ENCODE measurements at places on chromosomes 16 and 17.

GRCh38 chr17:53818929-53819328 is 3.8 kb upstream of the KIF2B start:
- DNase-seq = no peak

- no peak for DNase-seq
These were observed 8.7 kb downstream of the ATXN1L start for GRCh38 chr16:71854369-71854948.

GRCh38 chr17:80427366-80428282 is 12.7 kb downstream of the ENDOV start:
- no peak for DNase-seq

DNA sequence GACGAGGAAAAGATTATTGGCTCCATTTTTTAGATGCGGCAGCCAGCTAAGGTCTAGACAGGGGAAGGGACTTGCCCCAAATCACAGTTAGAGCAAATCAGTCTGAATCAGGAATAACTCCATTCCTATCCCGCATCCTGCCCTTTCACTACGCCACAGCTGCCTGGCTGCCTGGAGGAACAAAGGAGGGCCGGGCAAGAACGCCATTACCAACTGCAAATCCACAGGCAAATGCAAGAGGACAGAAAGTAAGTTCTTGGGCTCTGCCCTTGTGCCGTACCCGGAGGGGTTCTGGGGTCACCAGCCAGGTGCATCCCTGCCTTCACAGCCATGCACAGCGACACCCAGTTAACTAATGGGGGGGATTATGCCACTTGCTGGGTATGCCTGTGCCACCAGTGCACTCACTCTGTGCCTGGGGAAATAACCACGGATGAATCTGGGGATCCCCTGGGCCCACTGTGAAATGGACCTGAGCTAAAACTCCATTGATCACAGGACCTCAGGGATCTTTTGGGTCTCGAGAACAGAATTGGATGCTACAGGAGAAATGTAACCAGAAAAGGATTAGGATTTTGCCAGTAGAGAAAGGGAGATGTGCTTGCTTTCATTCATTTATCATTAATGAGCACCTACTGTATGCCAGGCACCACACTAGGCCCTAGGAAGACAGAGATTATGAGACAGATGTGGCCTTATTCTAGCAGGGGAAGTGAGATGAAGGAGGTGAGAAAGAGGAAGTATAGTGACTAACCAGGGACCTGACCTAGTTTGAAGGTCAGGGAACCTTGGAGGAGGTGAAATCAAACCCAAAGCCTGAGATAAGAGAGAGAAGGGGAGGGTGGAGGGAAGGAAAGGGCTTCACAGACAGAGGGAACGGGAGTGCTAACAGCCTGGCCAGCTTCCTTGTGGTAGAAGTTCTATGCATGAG is 17.7 kb downstream of the BCL7C start:
- DNase-seq = no peak

GRCh38 chr16:54346041-54346440 is 59.5 kb upstream of the IRX3 start:
- DNase-seq = no peak

- DNase-seq = no peak
These were observed 1917.7 kb downstream of the TP53TG3F start for GRCh38 chr16:35377142-35377541.

- no peak for DNase-seq
These were observed 311 bp upstream of the KDM8 start for GRCh38 chr16:27202923-27203506.

DNA sequence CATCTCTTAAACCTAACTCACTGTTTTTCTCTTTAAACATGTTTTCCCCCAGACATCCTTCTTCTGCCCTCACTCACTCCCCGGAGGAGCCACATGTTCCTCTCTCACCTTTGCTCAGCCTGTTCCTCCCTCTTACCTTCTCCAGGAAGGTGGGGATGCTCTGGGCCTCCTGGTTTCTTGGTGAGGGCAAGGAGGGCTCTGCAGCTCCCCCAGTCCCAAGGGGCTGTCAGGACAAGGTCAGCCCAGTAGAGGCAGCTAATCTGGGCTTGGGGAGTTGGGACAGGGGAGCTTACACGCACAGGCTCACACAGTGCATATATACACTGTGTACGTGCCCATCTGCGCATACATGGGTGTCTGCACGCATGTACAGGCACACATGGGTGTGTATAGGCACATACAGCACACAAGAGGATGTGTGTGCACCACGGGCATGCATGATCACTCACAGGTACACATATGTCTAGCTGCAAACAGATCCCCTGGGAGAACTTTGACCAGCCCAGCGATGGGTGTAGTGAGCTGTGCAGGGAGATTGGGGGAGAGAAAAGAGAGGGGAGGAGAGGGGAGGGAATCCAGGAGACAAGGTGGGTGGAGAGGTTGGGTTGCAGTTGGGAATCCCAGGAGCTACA is 28.6 kb upstream of the SPNS3 start:
- no peak for DNase-seq

DNA sequence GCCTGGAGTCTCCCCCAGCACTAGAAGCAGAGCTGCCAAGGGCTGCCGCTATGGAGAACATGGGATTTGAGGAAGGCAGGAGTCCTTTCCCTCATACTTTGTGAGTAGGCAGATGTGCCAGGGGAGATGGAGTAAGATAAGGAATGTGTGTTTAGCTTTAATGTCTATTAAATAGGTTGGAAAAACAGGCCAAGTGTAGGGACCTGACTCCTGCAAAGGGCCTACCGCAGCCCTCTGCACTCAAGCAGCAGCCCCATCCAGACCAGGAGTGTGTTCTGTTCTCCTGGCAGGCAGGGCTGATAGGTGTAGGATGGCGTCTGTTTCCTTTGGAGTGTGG is 1.8 kb upstream of the MIF4GD start:
- no peak for DNase-seq
